ENCODE measurements at places on chromosomes 12 and 14. TPM values are rescaled to one million over a fixed set of nuclear protein-coding genes. Genes with fewer than 3 reads are reported as not detected.

DNA sequence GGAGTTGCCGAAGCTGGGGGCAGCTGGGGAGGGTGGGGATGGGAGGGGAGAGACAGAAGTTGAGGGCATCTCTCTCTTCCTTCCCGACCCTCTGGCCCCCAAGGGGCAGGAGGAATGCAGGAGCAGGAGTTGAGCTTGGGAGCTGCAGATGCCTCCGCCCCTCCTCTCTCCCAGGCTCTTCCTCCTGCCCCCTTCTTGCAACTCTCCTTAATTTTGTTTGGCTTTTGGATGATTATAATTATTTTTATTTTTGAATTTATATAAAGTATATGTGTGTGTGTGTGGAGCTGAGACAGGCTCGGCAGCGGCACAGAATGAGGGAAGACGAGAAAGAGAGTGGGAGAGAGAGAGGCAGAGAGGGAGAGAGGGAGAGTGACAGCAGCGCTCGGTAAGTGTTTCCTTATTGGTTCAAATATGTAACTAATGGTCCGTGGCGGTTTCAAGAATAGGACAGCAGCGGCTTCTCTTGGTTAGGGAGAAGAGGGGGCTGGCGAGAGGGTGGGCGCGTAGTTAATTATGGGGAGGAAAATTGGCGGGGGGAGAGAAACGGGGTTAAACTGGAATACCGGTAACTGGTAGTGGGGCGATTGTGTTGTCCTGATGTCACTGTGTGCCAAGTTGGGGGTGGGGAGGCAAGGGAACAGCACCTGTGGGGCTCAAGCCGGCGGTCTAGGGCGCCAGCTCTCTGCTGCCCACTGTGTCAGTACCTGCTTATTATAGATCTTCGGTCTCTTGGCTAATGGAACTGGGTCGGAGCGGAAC is 8.4 kb downstream of the HOXC8 start:
- DNase-seq = no peak

DNA sequence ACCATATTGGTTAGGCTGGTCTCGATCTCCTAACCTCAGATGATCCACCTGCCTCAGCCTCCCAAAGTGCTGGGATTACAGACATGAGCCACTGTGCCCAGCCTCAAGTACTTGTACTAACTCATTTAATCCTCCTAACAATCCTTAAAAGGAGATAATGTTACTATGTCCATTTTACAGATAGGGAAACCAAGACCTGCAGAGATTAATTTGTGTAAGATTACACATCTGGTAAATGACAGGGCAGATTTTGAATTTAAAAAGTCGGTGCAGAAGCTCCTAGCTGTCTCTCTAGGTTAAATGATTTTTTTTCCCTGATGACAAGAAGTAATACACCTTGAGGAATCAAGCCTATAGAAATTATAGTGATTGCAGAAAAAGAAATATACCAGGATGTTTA is 13.7 kb upstream of the HECTD1 start:
- DNase-seq = no peak

DNA sequence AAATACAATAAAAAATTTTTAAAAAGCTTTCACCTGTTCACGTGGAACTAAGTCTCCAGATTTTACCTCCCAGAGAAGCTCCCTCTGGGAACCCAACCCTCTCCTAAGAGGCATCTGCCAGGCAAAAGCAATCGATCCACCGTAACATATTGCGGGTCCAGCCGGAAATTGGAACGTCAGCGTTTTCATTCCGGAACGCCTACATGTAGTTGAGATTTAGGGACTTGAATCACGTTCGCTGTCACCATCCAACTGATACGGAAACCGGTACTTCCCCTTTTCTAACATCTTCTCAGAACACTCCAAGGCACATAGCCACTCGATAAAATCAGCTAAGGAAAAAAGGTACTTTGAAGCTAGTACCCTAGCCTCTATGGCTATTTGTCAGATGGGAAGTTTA is 70.3 kb downstream of the COX16 start:
- no peak for DNase-seq

- no peak for DNase-seq
Measured at GRCh38 chr12:127620735-127621355, 646.1 kb upstream of the TMEM132C start.

DNA sequence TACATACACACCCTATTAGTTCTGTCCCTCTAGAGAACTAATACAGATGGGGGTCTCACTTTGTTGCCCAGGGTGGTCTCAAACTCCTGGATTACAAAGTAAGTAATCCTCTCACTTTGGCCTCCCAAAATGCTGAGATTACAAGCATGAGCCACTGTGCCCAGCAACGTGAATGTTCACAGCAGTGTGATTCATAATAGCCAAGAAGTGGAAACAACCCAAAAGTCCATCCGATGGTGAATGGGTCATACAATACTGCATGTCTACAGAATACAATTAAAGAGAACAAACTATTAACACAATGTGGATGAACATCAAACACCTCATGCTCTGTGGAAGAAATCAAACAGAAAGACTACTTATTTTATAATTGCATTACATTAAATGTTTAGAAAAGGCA is 57.3 kb upstream of the SYNE2 start:
- no peak for DNase-seq

Gene RARG
- polyA plus RNA-seq = 72.7 TPM

GRCh38 chr12:69026336-69026735 is 93.4 kb upstream of the CPM start:
- DNase-seq = no peak

Gene OR6C2
- not detected for polyA plus RNA-seq

- DNase-seq = no peak
Measured at GRCh38 chr12:117439531-117440001, 78.1 kb upstream of the NOS1 start.
